CD8-positive, alpha-beta memory T cell (primary cell): ENCODE measurements at places on chromosomes 7 and 10. TPM values are rescaled to one million over a fixed set of nuclear protein-coding genes. Genes with fewer than 3 reads are reported as not detected.

The C10orf62 gene
- not detected for total RNA-seq

GRCh38 chr7:157056957-157057902, 46.8 kb upstream of the MNX1 start:
- no peak for DNase-seq

DNA sequence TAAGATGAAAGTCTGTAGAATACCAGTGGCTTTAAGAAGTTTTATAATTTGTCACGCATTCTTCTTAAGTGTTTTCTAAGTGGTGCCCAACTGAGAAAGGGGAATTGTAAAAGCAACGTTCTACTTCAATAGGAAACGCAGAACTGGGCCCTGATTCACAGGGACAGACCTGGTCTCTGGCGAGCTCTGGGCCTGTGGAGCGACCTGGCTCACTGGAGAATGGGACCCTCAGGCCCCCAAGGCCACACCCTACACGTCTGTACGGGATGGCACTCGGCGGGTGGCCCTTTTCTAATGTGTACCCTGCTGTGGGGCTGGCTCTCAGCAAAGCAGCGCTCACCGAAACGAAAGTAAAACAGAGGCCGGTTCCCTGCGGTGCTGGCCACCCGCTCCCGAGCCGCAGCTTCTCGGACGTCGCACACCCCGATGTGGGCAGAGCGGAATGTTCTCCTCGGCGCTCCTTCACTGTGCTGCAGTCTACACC, 205.0 kb downstream of the DIP2C start:
- peak; percentile 33 for DNase-seq

- DNase-seq, result no peak
Measured at GRCh38 chr7:157876469-157877285, 539.9 kb downstream of the DNAJB6 start.

The SEMA3C gene
- total RNA-seq, result not detected

GRCh38 chr7:80642871-80643270, 4.4 kb downstream of the CD36 start:
- DNase-seq, result no peak

- no peak for DNase-seq
Measured at GRCh38 chr10:76080451-76080850, 649.0 kb downstream of the LRMDA start.

The MYPN gene
- total RNA-seq, result not detected

GRCh38 chr7:133027397-133027796, 54.5 kb downstream of the CHCHD3 start:
- DNase-seq, result no peak

The GPRIN2 gene
- not detected for total RNA-seq

GRCh38 chr7:136168821-136169220, 191.7 kb upstream of the MTPN start:
- no peak for DNase-seq

The GIMAP1 gene
- 10.0 TPM for total RNA-seq

DNA sequence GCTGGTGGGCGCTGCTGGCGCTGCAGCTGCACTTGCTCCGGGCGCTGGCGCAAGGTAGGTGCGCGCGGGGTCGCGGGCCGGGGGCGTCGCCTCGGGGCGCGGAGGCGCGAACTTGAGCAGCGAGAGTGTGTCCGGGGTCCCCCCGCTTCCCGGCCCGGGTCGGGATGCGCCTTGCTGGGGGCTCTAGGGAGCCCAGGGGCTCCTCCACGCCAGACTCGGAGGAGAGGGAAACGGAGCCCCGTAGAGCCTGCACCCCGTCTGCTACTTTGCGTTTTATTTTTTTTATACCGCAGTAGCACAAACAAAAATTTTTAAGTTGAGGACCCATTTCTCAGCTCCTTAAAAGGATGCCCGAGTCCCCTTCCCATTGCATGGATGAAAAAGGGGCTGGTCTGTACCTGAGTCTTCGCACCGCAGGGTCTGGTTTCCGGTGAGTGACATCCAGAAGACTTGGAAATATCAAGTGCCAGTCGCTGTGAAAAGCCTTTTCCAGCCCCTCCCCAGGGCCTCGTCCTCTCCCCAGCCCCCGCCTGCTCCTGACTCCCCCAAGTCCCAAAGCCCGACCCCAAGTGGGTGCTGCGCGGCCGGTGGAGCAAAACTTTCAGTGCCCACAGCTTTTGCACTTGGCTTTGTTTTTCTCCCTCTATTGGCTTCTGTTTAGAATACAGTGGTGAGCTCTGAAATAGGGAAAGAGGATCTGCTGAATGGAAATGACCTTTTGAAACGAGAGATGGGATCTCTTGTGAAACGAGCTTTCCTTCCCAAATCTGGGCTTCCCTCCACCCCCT, 973 bp downstream of the SDK1 start:
- DNase-seq, result no peak

- DNase-seq, result no peak
Measured at GRCh38 chr10:50794490-50794889, 54.8 kb downstream of the ASAH2B start.

DNA sequence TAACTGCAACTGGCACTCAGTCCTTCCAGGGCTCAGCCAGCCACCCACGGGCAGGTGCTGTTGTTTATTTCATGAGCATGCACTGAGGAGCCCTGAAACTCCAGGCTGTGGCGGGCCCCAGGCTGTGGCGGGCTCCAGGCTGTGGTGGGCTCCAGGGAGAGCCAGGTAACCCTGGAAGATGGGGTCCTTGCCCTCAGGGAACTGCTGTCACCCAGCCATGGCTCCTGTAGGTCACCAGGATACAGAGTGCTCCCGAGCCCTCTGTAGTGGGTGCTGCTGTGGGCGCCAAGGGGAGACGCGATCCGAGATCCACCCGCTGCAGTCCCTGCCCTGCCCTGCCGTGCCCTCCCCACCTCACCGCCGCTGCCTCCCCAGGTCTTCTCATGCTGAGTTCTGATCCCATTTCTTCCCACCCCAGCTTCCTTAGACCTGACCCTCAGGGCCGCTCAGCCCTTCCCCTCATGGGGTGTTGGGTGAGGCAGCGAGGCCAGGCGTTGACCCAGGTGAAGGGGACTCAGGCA, 29.6 kb downstream of the LRRC27 start:
- no peak for DNase-seq
